ENCODE measurements at places on chromosomes 1 and 21. TPM values are rescaled to one million over a fixed set of nuclear protein-coding genes. Genes with fewer than 3 reads are reported as not detected.

- no peak for DNase-seq
These were observed 48.3 kb downstream of the IL23R start for GRCh38 chr1:67214420-67215174.

DNA sequence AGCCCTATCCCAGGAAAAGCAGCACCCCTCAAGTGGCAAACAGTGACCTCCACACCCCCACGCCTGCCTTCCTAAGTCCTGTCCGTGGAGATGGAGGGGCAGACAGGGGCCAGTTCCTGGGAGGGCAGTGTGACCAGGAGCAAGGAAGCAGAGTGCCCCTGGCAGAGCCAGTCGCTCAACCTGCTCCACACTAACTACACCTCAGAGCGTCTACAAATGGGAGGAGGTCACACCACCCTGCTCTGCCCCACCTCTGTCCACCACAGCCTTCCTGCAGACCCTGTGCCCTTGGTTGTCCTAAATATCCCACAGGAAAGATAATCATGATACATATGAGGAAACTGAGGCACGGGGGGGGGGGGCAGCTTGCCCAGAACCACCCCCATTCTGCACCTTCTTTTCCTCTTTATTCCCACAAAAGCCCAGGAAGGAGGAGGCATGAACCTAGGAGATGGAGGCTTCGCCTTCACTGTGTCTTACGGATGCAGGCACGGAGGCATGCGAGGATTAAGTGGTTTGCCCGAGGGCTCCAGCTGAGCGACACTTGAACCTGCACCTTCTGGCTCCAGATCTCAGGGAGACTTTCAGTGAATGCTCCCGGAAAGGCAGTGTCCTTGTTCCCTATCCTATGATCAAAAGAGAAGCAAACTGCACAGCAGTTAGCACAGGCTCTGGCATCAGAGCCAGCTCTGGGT lies 42.7 kb upstream of the SELENON start:
- no peak for DNase-seq

GRCh38 chr1:97743129-97743528 lies 177.7 kb downstream of the DPYD start:
- no peak for DNase-seq

DNA sequence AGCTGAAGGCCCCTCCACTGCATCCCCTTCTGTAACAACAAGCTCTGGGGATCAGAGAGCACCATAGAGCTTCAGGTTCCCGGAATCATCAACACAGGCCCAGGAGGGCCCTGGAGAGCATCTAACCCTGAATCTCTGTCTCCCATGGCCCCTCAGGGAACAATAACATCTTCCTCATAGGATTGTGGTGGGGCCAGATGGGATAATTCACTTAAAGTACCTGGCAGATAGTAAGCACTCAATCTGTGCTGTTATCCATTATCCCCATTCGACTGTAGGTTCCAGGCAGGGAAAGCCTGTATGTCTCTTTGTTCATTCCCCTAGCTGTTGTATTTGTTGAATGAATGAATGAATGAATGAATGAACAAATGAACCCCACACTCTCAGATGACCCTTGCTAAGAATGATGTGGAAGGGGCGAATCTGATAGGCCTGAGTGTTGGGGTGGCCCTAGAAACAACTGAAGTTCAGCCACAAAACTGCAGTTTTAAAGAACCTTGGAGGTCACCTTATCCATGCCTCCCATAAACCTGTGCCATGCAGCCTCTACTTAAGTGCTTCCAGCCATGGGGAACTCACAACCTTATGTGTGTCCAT lies 14.5 kb downstream of the LAPTM5 start:
- no peak for DNase-seq

DNA sequence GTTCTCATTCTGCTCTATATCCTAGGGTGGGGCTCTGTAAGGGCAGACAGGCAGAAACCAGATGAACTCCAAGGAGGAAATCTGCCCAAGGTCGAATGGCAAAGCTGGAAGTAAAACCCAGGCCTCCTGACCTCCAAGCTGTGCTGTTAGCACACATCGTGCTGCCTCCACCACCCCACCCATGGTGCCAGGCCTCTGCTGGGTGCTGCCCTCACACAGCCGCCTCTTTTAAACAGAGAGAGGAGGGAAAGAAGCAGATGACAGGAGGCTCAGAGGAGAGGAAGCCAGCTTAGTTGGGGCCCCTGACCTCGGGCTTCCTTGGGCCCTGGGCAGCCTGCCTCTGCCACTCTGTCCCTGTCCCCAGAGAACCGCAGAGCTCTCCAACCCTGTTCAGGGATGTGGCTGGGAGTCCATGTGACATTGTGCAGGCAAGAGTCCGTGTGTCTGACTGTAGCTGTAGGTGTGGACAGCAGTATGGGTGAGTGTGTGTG lies 1.1 kb downstream of the SYNC start:
- DNase-seq: peak; percentile 46

DNA sequence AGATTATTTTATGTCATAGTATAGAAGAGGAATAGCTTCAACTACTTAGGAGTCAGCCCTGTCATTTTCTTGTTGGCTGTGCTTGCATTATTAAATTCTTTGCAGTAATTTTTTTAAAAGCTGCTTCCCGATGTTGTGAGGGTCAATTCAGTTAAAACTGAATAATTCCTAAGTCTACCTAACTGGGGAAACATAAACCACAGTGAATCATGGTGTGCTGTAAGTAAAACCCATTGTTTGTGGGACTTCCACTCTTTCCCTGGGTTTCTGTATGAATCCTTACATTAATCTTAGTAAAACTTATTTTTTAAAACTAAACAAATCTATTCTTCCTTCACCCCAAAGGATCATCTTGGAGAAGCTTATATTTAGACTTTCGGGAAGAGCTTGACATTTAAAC lies 4.4 kb downstream of the SUCO start:
- DNase-seq: no peak

DNA sequence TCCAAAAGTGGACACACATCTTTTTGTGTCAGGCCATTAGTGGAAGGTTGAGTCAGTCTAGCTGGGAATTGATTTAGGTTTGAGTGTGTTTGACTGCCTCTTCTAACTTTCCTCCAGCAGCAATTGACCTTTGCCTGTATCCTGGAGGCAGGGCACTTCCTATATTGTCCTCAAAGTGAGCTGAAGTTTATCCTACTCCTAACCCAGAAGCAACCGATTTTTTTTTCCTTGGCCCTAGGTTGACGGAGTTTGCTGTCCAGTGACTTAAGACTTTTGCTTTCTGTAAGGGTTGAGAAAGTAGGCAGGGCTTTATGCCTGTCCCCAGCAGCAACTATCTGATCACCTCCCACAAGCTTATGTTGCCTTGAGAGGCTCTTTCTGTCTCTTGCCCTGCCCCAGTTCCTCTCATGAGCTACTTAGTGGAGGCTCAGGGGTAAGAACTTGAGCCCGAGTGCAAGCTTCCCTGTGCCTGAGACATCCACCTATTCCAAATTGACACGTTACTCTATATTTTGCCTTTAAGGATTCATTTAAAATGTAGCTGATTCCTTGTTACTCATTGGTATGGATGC lies 30.9 kb downstream of the SLC35F3 start:
- DNase-seq: no peak

- no peak for DNase-seq
These were observed 11.1 kb upstream of the RCC1 start for GRCh38 chr1:28494737-28495136.

GRCh38 chr1:92968138-92969032 lies 7.1 kb upstream of the DIPK1A start:
- no peak for DNase-seq

DNA sequence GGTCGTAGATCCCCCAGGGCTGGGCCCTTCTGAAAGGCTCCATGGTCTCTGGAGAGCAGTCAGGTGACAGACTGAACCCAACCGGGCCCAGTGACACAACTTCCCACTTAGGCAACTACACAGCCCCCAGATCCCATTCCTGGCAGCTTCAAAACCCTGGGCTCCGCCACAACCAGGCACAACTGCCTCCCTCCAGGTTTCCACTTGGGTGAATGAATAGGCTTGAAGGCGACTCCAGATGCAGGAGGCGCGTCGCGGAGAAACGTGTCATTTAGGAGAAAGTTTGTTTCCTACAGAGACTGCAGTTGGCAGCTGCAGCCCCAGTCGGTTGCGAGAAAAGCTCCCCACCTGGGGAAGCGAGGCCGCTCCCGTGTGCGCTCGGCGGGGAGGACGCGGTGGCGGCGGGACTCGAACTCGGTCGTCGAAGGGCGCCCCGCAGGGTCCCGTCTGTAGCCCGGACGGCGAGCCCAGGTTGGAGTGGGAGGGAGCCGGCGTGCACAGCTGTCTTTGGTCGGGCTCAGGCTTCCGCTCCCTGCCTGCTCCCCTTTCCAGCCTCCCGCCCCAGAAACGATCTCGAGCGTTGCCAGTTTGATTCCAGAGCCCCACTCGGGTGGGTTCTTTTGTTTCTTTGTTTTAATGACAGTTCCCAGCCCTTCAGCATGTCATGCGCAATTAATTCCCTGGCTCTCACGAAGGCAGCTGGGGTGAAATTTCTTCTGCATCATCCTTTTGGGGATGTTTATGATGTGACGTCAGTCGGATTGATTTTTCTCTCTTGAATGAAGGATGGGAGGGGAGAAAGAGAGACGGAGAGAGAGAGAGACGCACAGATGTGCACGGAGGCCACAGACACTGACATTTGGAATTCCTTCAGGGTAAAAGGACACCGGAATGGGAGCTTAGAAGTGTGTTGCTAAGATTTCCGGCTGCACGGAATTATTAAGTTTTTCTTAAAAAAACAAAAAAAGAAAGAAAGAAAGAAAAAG lies 862 bp upstream of the SGIP1 start:
- peak; percentile 49 for DNase-seq

DNA sequence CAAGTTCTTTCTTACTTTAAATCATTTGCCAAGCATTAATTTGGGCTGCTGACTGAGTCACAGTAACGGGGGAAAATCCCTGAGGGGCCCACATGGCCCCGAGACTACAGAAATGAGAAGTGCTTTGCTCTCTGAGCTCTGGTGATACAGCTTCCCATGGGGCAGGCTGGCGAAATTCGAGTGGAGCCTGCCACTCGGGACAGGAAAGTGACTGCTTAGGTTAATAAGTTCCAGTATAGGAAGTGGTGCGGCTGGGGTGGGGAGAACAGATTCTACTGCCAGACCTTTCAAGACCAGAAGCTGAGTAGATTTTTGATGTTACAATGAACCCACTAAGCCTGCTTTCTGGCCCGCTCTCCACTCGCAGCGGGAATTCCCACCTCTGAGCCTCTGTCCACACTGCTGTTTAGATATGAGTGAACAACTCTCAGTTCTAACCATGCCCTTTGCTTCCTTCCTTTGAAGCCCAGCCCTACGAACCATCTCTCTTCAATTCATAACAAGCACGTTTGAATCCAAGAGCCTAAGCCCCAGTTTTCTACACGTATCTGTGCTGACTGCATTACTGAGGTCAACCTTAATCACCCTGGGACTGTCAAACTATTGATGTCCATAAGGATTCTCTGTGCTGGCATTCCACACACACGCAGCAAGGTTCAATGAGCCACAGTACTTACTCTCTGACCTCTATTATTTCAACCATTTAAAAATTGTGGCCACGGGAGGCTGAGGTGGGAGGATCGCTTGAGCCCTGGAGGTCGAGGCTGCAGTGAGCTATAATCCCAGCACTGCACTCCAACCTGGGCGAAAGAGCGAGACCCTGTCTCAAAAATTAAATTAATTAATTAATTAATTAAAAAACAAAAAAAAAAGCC lies 9.6 kb downstream of the ZBTB17 start:
- no peak for DNase-seq

DNA sequence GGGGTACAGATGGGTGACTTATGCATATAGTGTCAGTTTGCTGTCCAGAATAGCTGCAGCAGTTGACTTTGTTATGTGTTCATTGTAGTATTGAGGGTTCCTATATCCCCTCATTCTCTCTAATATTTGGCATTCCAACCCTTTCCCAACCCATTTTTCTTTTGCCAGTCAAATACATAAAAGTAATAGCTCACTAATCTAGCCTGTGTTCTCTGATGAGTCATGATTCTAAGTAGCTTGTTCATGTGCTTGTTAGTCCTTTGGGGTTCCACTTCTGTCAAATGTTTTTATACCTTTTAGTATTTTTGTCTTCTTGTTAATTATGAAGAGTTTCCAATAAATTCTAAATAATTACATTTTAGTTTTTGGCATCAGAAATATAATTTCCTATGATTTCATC lies 99.2 kb upstream of the MROH9 start:
- no peak for DNase-seq

GRCh38 chr1:228047183-228047466 lies 35.4 kb upstream of the ARF1 start:
- DNase-seq: peak; percentile 15

DNA sequence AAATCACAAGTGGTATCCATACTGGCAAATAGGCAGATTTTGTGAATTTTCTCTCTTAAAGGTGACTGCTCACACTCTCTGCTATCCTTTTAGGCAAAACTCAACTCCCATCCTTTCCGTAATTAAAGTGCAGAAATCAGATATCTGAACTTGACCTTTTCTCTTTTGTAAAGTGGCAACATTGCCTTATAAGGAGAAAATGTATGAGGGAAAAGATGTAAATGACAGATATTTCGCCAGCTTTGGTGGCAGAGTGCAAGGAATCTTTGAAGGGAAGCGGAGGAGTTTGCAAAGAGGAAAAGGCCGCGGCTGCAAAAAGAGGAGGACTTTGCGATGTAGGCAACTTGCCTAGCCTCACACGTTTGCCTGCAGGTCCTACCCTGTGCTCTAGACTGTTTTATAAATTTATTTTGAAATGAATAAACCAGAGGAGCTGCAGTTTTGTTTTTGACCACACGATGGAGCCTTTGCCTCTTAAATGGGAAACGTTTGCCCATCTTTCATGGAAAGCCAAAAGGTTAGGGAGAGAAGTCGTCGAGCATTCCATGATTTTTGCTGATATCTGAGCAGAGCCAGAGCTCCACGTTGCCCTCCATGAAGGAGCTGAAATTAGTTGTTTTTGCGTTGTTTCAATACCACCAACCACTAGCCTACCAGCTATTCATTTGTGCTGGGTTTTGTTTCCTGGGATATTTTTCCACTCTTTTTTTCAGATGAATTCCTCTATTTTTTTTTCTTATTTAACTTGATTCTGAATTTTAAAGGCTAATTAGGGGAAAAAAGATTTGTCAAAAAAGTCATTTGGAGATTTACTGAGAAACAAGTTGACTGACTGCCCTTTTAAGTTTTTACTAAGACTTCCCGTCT lies 242.3 kb downstream of the LMX1A start:
- no peak for DNase-seq

GRCh38 chr1:32757213-32757895 lies 54.8 kb upstream of the SYNC start:
- DNase-seq: no peak

GRCh38 chr1:166843322-166843721 lies 4.0 kb downstream of the POGK start:
- no peak for DNase-seq

- no peak for DNase-seq
These were observed 719 bp downstream of the EYA3 start for GRCh38 chr1:28087614-28088167.

- peak; percentile 79 for DNase-seq
These were observed 118.1 kb downstream of the PGBD5 start for GRCh38 chr1:230308039-230308438.

DNA sequence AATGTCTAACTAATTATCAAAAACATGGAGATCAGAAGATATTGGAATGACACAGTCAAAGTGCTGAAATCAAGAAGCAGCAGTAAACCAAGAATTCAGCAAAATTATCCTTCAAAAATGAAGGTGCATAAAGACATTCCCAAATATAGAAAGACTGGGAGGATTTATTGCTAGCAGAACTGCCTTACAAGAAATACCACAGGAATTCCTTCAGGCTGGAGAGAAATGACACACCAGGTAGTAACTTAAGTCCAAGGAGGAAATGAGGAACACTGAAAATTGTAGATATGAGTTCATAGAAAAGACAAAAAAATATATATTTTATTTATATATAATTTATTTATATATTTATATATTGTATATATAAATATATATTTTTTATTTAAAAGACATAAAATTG lies 217.2 kb downstream of the RPS6KC1 start:
- DNase-seq: no peak

SAMD13 gene
- total RNA-seq: 1.7 TPM

ZBTB37 gene
- 7.9 TPM for total RNA-seq

ANGPTL1 gene
- total RNA-seq: 6.6 TPM

FMO2 gene
- total RNA-seq: 53.5 TPM

MAN1C1 gene
- 17.9 TPM for total RNA-seq

Measured in left ventricle myocardium superior (tissue), 1 donor.